ENCODE measurements at places on chromosomes 5 and 9.

- no peak for DNase-seq
Measured at GRCh38 chr9:1025131-1025530, 25.0 kb upstream of the DMRT2 start.

DNA sequence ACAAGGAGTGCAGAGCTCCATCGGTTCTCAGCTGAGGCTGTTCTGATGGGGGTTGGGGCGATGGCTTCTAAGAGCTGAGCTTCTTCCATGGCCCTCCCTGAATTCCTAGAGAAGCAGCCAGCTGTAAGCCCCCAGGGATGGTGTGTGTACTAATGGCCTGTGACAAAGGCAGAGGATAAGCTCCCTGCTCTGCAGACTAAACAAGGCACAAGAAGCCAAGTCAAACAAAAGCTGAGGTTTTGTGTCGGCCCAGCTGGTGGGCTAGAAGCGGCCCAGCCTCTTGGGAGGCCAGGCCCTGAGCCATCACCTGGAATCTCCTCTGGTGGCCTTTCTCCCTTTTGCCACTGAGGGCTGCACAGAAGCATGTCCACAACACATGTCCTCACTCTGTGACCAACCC, 75.0 kb upstream of the XPA start:
- no peak for DNase-seq

DNA sequence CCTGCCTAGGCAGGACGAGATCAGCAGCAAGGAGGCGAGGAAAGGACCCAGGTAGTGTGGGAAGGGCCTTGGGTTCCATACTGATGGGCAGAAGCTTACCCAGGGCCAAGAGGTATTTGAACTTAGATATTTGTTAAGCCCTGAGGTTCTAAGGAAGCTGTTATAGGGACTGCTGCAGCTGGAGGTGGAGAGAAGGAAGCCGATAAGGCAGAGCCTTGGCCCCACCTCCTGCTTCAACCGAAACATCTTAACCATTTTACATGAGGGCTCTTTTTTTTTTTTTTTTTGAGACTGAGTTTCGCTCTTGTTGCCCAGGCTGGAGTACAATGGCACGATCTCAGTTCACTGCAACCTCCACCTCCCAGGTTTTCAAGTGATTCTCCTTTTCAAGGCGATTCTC, 8.6 kb upstream of the AQP3 start:
- DNase-seq: no peak

DNA sequence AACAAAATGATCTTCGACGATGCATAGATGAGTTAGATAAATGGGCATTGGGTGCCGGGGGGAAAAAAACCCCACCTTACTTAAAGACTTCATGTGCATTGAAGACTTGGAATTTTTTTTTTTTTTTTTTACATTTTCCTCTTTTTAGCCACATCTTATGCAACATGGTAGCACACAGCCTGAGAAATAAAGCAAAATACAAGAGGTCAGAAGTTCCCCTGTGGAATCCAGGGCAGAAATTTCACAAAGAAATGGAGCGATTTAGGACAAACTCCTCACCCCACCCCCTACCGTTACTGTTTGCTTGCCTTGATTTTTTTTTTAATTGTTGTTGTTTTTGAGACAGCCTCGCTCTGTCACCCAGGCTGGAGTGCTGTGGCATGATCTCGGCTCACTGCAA, 153.2 kb downstream of the GOLPH3 start:
- no peak for DNase-seq

DNA sequence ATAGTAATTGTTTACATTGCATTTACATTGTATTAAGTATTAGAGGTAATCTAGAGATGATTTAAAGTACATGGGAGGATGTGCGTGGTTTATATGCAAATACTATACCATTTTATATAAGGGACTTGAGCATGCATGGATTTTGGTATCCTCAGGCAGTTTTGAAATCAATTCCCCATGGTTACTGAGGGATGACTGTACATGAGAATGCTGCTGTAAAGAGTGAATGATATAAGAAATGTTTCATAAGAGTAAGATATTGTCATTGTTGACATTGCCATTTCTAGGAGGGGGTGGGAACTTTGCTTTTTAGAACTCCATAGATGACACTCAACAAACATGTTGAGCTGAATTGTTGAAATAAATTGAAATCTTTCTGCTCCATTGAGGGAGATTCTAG, 185.0 kb downstream of the SEMA6A start:
- no peak for DNase-seq
